ENCODE measurements at places on chromosomes 3 and 15.

- DNase-seq, result no peak
Observed at GRCh38 chr3:187821616-187822317, 76.5 kb upstream of the BCL6 start.

DNA sequence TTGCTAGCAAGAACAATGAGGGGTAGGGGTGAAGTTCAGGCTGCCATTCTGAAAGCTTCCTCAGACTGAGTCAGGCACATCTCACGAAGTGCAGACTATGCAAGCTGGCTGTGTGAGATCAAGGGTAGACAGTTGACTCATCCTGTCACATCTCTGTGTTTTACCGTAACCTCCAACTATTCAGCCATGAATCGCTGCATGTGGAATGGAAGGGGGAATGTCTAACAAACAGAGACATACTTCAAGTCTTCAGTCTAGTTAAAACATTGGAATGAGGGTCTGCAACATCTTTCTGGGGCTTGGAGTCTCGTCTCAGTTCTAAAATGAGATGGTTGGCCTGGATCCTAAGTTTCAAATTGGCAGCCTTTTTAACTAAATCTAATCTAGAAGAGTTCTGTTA is 25.9 kb downstream of the AGTR1 start:
- DNase-seq, result no peak

- no peak for DNase-seq
Observed at GRCh38 chr3:71225951-71226564, 357.5 kb downstream of the FOXP1 start.

DNA sequence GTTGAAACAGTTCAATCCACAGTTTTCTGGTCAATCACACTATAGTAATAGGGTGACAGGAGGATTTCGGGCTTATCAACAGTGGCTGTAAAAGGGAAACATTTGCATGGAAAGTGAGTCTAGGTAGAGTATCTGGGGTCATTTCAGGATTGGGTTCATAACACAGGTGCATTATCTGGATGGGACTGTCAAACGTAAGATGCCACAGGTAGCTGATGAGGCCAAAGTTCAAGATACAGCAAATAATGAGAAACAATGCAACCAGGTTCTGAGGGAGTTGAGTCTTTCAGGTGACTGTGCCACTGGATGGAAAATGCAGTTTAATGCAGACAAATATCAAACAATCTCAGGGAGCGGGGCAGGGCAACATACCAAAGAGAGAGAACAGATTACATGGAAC is 62.2 kb downstream of the WDR76 start:
- DNase-seq, result no peak

- DNase-seq, result no peak
Observed at GRCh38 chr3:114690911-114691310, 397.1 kb downstream of the TIGIT start.

DNA sequence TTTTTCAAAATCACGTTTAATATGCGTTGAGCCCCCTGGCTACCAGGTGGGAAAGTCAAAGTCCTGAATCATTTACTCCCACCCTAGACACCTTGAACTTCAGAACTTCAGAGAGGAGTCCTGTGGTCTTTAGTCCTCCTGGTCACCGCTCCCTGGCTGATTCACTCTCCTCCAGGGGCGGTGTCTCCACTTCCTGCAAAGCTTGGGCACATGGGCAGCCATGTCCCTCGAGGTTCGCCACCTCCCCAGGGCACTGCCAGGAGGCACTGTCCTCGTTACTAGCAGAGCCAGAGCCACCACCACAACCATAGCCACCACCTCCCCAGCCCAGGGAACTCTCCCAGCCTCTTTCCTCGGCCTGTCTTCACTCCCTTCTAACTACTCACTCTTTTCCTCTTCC is 31.0 kb downstream of the LOXL1 start:
- DNase-seq, result no peak
